Omental fat pad (tissue), 4 donors: ENCODE measurements at places on chromosomes 11 and 22. TPM values are rescaled to one million over a fixed set of nuclear protein-coding genes. Genes with fewer than 3 reads are reported as not detected.

The CYB561A3 gene
- total RNA-seq: 29.5 TPM

The SOX6 gene
- 9.7 TPM for total RNA-seq

The PRRG4 gene
- total RNA-seq: 1.7 TPM

The MPZL2 gene
- 6.8 TPM for total RNA-seq

The SLC43A1 gene
- 11.5 TPM for total RNA-seq

The PRG3 gene
- not detected for total RNA-seq

The NCAM1 gene
- total RNA-seq: 10.6 TPM

DNA sequence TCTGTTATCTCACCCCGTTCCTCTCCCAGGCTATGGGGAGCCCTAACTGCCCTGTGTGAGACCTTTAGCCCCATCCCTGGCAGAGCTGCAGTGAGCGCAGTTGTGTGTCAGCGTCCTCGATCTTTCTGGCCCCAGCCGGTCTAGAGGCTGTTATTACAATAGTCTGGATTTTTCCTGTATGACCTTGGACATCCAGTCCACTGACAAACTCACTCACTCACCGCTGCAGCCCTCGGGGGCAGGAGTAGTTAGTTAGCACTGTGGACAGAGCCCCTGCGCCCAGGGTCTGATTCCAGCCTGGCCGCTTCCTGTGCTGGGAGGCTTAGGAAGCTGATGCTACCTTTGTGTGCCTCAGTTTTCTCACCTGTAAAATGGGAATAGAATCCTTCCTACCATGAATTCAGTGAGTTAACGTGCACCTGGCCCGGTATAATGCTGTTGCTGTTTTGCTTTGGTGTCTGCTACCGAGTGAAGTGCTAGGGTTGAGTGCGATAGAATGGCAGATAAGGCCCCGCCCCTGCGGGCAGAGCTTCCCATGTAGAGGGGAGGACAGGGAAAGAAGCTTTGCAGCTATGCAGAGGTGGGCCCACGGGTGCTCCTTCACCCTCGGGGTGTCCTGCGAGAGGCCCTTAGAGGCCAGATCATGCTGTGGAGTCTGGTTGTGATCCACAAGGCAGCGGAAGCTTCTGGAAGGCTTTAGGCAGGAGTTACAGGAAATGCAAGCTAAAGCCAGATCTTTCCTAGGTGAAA, 3.0 kb downstream of the LRP5 start:
- no peak for DNase-seq

DNA sequence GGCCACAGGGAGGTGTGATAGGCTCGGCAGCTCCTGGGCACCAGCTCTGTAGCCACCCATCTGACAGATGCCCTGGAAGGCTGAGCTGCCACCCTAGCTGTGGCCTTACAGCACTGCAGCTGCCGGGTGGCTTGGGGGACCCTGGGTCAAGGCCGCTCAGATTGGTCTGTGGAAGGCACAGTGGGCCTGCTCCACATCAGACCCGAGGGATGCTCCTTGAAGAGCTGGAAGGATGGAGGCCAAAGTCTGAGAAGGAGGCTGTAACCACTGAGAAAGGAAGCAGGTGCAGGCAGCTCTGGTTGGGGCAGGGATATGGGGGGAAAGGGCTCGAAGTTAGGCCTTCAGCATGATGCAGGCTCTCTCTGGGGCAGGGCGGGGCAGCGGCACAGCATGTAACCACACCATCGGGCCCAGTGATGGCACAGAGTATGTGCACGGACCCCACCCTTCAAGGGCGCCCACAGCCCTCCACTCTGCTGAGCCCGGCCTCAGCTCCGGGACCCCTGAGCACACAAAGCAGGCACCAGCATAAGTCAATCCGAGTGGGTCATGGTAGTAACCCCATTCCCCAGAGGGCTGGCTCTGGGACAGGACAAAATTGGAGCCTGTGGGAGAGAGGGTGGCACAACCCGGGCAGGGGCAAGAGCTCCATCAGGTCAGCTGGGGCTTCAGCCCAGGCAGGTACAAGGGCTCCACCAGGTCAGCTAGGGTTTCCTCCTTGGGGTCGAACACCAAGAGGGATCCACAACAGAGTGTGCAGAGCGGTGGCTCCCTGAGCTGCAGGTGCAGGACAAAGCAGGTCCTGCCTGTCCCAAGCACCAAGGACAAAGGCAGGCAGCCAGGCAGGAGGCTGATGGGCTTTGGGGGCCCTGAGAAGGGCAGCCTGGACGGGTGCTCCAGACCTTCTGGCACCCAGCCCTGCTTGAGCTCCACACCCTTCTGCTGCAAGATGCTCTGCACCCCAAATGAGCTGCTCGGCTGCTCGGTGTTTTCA, 1511.1 kb downstream of the BRD1 start:
- no peak for DNase-seq

DNA sequence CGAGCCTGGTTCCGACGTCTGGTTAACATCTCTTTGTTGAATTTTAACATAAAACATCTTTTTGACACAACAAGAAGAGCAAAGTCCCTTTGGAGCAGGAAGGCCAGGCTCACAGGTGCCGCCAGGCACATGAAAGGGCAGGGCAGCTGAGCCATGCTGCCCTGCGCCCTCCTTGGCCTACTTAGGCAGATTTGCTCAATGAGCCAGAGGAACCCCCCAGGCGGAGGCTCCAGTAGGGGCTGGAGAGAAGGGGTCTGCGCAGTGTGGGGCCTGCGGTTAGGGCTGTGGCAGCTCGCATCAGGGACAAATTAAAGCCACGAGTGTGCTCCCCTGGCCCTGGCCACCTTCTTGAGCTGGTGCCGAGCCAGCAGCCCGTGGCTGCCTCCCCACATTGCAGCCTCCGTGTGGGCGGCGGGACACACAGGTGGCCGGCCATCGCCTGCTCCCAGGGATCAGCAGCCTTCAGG, 9.9 kb upstream of the SLC22A12 start:
- no peak for DNase-seq

DNA sequence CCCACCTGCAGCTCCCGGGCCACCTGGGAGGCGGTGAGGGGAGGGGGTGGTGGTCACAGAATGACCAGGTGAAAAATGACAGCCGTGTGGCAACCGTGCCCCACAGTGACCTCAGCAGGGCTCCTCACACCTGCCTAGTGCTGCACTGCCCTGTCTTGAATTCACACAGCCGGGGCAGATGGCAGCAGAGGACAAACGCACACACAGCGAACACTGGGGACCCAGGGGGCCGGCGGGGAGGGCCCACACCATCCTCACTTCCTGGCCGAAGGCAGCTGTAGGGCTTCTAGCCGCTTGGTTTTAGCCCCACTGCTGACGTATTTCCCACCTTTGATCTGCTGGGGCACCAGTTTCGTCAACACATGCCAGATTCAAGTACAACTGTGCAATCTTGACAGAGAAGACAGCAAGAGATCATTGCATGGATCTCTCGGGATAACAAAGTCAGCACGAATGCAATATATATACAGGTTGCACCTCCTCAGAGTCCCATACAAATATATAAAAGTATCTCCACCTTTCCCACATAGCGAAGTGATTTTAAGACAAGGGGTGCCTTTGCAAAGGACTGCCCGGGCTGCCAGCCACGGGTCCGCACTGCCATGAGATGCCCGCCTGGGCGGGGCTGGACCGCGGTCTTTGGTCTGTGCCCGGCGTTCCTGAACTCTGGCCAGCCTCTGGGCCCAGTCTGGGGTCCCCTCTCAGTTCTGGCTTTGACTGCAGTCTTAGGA, 26.9 kb downstream of the TRMU start:
- DNase-seq: no peak

DNA sequence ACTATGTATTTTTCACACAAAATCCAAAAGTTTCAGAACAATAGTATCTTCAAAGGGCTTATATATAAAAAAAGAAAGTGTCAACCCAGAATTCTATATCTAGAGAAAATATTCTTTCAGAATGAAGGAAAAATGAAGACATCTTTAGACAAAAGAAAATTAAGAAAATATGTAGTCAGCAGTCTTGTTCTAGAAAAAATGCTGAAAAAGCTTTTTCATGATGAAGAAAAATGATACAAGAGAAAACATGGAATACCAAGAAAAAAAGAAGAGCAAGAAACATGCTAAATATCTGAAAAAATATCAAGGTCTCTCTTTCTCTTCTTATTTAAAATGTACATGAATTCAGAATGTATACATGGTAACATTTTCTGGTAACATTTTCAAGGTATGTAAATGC, 816.8 kb upstream of the FAT3 start:
- no peak for DNase-seq

- no peak for DNase-seq
Measured at GRCh38 chr11:102530558-102530957, at the start of gene MMP7. Gene MMP7, minus strand, starts transcription at chr11:102530747. Its CDS starts 47 bp downstream, at chr11:102530700.

GRCh38 chr11:18352581-18352980, 30.2 kb downstream of the GTF2H1 start:
- no peak for DNase-seq

DNA sequence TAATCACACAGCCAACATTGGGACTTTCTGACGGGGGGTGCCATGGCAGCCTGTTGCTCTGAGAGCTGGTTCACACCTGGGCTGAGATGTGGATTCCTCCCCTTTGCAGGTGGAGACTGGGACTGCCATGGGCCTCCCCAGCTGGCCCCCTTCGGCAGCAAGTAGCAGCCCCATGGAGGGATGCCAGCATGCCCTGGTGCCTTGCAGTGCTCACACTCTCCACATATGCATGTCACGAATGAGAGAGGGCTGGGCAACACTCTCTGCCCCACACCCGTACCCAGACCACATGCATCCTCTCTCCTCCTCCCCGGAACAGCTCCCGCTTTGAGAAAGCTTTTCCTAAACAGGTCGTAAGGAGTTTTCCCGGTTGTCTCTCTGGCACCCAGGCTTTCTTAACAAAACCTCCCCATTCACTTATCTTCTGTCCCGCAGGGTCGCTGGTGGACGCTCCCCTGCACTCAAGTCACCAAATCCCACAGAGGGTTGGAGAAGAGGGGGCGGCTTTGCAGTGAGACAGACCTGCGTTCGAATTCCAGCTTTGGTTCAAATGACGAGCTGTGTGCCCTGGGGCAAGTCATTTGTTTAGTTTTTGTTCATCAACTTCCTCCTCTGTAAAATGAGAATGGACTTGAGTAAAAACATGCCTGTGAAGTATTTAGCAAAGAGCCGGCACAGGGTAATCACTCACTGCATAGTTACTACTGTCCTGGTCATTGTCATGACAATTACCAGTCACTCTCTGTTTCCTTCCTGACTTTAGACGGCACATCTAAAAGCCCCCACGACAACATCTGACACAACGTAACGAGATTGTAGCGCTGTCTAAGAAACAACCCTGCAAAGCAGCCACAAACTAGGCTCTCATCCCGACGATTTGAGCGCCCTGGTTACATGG, 231.3 kb upstream of the B3GAT1 start:
- DNase-seq: no peak

GRCh38 chr11:114615448-114616361, 20.1 kb upstream of the NXPE4 start:
- DNase-seq: no peak

- no peak for DNase-seq
Measured at GRCh38 chr22:47309476-47309875, 547.0 kb downstream of the TBC1D22A start.

GRCh38 chr11:839875-840617, 2.3 kb downstream of the POLR2L start:
- no peak for DNase-seq

GRCh38 chr11:126231725-126232459, 20.3 kb downstream of the FAM118B start:
- DNase-seq: no peak

DNA sequence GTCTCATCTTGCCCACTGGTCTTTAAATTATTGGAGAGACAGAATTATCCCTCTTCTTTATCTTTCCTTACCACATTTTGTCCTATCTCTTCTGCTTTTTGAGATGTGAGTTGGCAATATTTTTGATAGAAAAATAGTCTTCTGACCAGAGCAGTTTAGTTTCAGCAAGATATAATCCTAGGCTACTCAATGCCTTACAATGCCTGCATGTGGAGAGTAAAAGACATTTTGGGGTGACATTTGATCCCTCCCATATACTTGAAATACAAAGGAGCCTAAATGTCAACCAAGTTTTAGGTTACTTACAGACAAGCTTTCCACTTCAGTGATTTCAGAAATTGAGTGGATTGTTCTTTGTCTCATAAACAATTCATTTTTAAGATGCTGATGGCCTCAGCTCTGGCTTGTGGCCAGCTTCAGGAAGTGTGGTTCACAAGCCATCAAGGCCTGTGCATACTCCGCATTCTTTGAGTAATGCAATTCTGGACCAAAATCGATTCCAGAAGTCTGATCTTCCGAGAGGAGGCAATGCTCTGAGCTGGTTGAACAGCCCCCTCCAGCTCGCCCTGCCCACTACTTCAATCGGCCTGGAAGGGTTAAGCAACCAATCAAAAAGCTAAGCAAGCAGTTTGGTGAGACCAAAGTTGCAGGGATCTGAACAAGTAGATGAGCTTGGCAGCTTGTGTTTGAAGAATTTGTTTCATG, 274.4 kb downstream of the BLID start:
- DNase-seq: no peak

- DNase-seq: no peak
Measured at GRCh38 chr22:31449506-31449905, 40.1 kb downstream of the EIF4ENIF1 start.

DNA sequence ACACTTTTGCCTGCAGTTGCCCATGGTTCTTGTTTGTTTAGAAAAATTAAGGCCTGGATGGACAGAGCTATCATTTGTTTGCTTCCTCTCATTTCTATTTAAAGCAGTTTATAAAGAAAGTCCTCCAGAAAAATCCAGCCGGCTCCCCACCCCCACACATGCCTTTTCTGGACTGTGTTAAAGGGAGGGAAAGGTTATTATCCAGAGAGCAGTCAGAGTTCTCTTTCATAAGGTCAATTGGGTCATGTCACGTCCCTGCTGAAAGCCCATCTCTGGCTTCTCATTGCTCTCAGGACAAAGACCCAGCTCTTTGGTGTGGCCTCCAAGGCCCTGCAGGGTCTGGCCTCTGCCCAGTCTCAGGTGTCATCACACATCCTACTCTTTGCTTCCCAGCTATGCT, 9.8 kb upstream of the GRK3 start:
- no peak for DNase-seq

GRCh38 chr11:59185386-59185945, 13.5 kb downstream of the DTX4 start:
- DNase-seq: no peak

GRCh38 chr22:22791438-22792181, 96.0 kb upstream of the IGLL5 start:
- DNase-seq: no peak

DNA sequence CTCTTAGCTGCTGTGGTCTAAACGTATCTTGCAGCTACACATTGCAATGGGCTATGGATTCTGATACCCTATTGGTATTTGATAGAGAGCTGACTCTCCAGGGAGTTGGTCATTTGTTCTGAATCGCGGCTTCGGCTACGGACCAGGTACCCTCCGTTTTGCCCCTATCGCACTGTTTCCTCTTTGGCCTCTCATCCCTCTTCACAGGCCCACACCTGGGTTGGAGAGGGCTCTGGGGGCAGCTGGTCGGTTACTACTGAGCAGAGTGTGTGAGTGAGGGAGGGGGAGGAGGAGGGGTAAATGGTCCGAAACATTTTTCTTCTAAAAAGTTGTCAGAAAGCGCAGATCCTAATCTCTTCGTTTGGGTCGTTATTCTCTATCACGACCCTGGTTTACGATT, 48.8 kb upstream of the HSD17B12 start:
- DNase-seq: no peak

- no peak for DNase-seq
Measured at GRCh38 chr22:21736084-21736642, 569 bp upstream of the YPEL1 start.
